B cell (primary cell): ENCODE measurements at places on chromosomes 2 and 18. TPM values are rescaled to one million over a fixed set of nuclear protein-coding genes. Genes with fewer than 3 reads are reported as not detected.

GRCh38 chr2:181934694-181935093 is 43.2 kb downstream of the ITPRID2 start:
- no peak for DNase-seq
- no peak overlapping the region for H3K4me3 ChIP-seq
- H3K27me3 ChIP-seq: no peaks in the 10 kb centered on the region
- no peaks in the 10 kb centered on the region for H3K36me3 ChIP-seq

DNA sequence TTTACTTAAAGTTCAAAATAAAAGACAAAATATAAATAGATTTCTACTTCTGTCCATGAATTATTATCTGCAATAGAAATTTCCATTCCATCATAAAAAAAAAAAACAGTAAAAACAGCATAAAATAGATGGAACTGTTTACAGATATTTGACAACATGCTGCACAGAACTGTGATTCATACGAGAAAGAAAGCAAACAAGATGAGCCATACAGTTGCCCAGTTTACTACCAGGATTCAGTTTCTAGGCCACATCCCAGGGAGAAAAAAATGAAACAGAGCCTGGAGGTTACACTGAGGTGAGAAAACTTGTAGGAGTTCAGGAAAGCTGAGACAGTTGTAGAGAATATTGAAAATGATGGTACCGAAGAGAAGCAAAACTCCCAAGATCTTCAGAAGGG is 1426.9 kb upstream of the ACVR2A start:
- no peak overlapping the region for H3K27ac ChIP-seq
- H3K36me3 ChIP-seq: no peaks in the 10 kb centered on the region
- no peaks in the 10 kb centered on the region for H3K27me3 ChIP-seq
- no peak overlapping the region for H3K4me3 ChIP-seq

AKAIN1 gene
- total RNA-seq: not detected in 2 replicates

DNA sequence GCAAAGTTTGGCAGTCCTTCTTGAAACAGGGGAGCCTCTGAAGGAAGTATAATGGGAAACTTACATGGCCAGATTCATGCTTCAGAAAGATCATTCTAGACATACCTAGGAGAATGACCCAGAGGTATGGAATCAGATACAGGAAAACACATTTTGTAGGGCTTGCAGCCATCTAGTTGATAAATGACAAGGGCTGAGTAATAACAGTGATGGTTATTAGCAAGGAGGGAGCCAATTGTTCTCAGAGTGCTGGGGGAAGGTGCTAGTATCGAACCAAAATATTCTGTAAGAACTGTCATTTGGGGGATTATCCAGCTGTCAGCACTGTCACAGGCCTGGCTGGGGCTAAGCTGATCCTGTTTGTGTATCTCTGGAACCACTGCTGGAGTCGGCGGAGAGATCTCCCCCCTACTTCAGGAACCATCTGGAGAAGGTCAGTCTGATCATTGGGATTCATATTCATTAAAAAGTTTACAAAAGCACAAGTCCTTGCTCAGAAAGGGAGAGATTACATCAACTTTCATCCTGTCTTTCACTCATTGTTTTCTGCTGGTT is 113.8 kb upstream of the THSD7B start:
- no peak overlapping the region for H3K4me3 ChIP-seq
- H3K27me3 ChIP-seq: no peaks in the 10 kb centered on the region
- no peaks in the 10 kb centered on the region for H3K4me1 ChIP-seq
- H3K27ac ChIP-seq: no peak overlapping the region

- no peaks in the 10 kb centered on the region for H3K4me1 ChIP-seq
- H3K36me3 ChIP-seq: no peaks in the 10 kb centered on the region
- no peaks in the 10 kb centered on the region for H3K27me3 ChIP-seq
- no peak overlapping the region for H3K4me3 ChIP-seq
These were observed 9.2 kb downstream of the BOK start for GRCh38 chr2:241567776-241568175.

GRCh38 chr18:13267431-13267873 is 48.9 kb downstream of the LDLRAD4 start:
- H3K27me3 ChIP-seq: no peaks in the 10 kb centered on the region
- no peak overlapping the region for H3K4me3 ChIP-seq
- H3K27ac ChIP-seq: no peak overlapping the region

- H3K36me3 ChIP-seq: no peaks in the 10 kb centered on the region
- DNase-seq: no peak
- H3K4me1 ChIP-seq: no peaks in the 10 kb centered on the region
- H3K27me3 ChIP-seq: no peaks in the 10 kb centered on the region
- no peak overlapping the region for H3K4me3 ChIP-seq
- H3K27ac ChIP-seq: no peak overlapping the region
These were observed 47.3 kb downstream of the POU3F3 start for GRCh38 chr2:104901037-104901881.

SPDYA gene
- 2.8 and 3.5 TPM in 2 replicates for total RNA-seq

GRCh38 chr2:117855886-117856285 is 41.4 kb downstream of the DDX18 start:
- no peak for DNase-seq
- no peak overlapping the region for H3K27ac ChIP-seq
- H3K27me3 ChIP-seq: no peaks in the 10 kb centered on the region
- no peaks in the 10 kb centered on the region for H3K4me1 ChIP-seq

GRCh38 chr2:216349366-216349765 is 22.9 kb downstream of the MARCHF4 start:
- H3K4me3 ChIP-seq: no peak overlapping the region
- no peaks in the 10 kb centered on the region for H3K36me3 ChIP-seq
- no peak for DNase-seq
- H3K27ac ChIP-seq: no peak overlapping the region
- H3K27me3 ChIP-seq: no peaks in the 10 kb centered on the region

DNA sequence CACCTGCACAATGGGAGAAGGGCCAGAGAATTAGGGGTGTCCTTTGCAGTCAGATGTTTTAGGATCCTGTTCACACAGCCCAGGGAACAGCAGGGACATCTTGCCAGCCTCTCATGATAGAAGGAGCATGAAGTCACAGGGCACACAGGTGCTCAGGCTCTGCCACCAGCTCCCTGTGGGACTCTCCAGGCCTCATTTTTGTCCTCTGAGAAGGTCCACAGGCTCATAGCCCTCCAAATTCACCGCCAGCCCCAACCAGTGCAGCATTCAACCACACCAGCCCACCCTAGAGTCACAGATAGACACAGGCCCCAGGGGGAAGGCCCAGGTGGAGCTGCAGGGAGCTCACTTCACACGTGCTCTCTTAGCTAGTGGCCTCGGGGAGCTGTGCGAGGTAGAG is 391.7 kb downstream of the TNS1 start:
- DNase-seq: no peak
- H3K27me3 ChIP-seq: no peaks in the 10 kb centered on the region
- H3K27ac ChIP-seq: no peak overlapping the region

- peaks cover 3% of the 10 kb centered on the region for H3K4me1 ChIP-seq
- no peaks in the 10 kb centered on the region for H3K27me3 ChIP-seq
- H3K36me3 ChIP-seq: no peaks in the 10 kb centered on the region
These were observed 65.2 kb downstream of the POU3F3 start for GRCh38 chr2:104919127-104919526.

DNA sequence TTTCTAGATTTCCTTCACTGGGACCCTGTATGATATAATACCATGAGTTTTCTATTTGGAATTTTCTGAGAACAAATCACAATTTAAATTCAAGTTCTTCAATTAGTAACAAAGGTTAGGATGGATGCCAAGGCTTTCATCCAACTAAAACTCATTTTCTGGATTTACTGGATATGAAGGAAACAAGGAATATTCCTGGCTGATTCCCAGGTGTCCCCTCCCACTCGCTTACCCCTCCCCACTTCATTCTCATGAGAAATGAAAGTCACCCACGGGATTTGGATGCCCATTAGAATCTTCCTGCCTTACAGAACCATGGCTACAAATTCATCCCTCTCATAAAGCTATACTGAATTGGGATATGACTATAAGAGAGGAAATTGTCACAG is 40.0 kb downstream of the RNU4ATAC start:
- H3K4me1 ChIP-seq: no peaks in the 10 kb centered on the region
- H3K27ac ChIP-seq: no peak overlapping the region
- no peak for DNase-seq
- H3K36me3 ChIP-seq: peaks cover 10% of the 10 kb centered on the region
- H3K4me3 ChIP-seq: no peak overlapping the region
- H3K27me3 ChIP-seq: no peaks in the 10 kb centered on the region

DNA sequence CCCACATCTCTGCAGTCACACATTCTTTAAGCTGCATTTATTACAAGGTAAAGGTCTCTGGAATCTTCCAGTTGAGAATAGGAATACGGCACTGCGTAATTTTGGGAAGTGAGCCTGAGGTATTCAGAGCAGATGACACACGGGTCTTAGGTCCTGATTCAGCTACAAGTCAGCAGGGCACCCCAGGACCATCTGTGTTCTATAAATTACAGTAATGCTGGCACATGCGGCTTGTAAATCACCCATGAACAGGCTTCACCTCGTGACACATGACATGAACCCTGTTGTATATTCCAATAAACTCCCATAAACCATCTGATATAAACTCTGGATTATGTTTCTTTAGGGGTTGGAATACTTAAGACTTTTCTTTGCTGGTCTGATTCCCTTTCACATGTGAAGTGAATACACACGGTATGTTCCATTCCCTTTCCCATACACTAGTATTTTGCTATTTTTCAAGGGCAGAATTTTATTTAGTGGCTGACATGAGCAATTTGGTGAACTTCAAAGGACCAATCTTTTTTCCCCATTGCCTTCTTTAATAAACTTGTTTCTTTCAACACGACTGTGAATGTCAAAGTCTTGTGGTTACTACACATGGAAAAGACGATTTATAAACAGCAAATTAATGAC is 298.6 kb downstream of the MEIS1 start:
- no peak for DNase-seq
- no peaks in the 10 kb centered on the region for H3K4me1 ChIP-seq
- H3K27ac ChIP-seq: no peak overlapping the region
- no peaks in the 10 kb centered on the region for H3K27me3 ChIP-seq
- H3K4me3 ChIP-seq: no peak overlapping the region
- no peaks in the 10 kb centered on the region for H3K36me3 ChIP-seq

DNA sequence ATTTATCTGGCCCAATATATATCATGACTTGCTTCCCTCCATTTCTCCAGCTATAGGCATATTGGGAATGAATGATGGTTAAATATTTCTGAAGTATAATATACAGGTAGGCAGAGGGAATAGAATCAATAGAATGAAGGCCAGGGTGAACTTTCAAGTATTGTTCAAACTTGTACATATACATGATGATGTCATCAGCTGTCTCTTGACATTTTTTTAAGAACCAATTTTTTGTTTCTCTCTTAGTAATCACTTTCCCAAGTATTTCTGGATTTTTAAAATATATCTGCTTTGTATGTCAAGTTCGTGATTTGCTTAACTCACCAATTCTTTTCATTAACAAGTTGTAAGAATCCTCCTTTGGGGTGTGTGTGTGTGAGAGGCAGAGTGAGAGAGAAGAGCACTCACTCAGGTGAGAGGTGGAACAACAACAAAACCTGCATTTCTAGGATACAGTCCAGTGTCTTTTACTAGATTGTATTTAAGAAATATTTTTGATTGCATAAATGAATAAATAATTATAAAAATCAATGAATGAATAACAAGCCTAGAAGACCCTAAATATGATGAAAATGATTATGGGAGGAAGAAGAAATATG is 1239.1 kb downstream of the LRP1B start:
- DNase-seq: no peak
- H3K4me1 ChIP-seq: no peaks in the 10 kb centered on the region
- no peaks in the 10 kb centered on the region for H3K27me3 ChIP-seq
- no peak overlapping the region for H3K4me3 ChIP-seq
- H3K36me3 ChIP-seq: no peaks in the 10 kb centered on the region
- no peak overlapping the region for H3K27ac ChIP-seq
